ENCODE measurements at places on chromosomes 1 and 21.

DNA sequence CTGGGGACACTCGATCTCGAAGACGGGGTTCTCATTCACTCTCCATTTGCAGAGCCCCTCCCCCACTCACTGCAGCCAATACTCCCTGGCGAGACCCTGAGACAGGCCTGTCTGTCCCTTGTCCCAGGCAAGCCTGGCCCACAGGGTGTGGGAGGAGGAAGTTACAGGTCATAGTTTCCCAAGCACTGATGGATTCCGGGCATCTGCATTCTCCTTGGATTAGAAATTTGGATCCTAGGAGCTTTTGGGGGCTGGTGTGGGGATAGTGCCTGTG, 11.3 kb downstream of the WNT3A start:
- no peak for DNase-seq

DNA sequence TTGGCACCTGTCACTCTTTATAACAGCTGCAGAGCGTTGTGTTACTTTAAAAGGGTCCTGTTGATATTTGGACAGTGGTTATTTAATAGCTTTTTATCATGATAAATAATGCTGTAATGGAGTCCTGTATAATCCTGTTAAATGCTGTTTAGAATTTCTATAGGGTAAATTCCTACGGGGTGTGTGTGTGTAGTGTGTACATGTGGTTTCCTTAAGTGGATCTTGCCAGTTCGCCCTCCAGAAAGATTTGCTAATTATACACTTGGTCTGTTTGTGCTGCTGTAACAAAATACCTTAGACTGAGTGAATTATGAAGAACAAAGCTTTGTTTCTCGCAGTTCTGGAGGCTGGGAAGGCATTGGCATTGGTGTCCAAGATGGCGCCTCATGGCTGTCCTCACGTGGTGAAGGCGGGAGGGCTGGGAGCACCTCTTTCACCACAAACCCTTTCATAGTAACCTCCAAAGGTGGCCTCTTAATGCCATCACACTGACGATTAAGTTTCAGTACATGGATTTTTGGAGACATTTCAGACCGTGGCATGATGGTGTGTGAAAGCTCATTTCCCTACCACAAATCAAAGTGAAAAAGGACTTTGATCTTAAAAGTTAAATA, 11.2 kb downstream of the PRMT2 start:
- DNase-seq = no peak

- no peak for DNase-seq
Observed at GRCh38 chr1:223670458-223671159, 5.1 kb upstream of the CAPN8 start.

GRCh38 chr1:58657082-58657481, 42.8 kb downstream of the MYSM1 start:
- DNase-seq = no peak

DNA sequence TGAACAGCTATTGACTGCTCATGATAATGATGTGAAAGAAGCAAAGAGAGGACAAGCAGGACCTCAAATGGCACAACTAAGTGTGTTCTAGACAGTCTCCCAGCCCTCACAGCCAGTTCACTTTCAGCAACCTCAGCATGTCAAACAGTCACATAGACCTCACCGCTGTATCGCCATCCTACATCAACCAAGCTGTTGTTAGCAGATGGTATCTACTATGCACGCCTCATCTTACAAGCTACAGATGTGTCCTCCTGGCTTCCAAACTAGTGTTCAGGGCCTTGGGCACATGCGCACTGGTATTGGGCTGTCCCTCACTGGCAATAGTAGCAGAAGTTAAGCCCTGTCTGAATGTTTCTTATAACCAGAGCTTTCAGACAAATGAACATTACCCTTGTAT, 28.4 kb downstream of the EVI5 start:
- DNase-seq = no peak

- no peak for DNase-seq
Observed at GRCh38 chr1:93623875-93624274, 57.8 kb downstream of the BCAR3 start.

DNA sequence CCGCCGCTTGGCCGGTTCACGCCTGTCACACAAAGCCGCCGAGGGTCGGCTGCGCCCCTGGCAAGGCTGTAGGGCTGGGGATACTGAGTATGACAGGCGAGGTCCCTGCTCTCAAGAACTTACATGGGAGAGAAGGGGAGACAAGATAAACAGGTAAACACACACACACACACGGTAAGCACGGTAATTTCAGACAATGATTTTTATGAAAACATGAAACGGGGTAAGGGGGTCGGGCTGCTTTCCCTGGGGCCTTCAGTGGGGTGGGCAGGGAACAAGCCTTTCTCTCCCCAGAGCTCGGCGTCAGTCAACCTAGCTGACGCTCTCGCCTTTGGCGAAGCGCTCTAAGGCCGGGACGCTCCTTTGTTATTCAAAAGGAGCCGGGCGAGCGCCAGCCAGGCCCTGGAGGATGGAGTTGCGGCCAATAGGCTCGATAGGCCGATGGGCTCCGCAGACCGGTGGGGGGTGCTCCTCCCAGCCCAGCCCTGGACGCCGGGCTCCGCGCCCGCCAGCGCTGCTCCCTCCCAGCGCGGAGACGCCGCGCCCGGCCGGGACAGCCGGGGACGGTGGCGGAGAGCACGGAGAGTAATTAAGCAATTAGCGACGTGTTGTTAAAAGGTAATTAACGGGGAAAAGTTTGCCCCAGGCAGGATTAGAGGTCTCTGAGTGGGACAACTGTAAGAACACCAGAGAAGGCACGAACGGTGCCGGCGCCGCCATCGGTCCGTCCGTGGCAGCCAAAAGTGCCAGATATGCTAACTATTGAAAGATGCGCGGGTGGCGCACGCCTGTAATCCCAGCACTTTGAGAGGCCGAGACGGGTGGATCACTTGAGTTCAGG, 950 bp upstream of the INKA2 start:
- DNase-seq = no peak

GRCh38 chr1:169949139-169949538, 55.4 kb upstream of the SCYL3 start:
- no peak for DNase-seq

GRCh38 chr1:214946615-214947014, 135.9 kb upstream of the KCNK2 start:
- no peak for DNase-seq

- no peak for DNase-seq
Observed at GRCh38 chr1:41364442-41365319, 3.4 kb downstream of the FOXO6 start.

DNA sequence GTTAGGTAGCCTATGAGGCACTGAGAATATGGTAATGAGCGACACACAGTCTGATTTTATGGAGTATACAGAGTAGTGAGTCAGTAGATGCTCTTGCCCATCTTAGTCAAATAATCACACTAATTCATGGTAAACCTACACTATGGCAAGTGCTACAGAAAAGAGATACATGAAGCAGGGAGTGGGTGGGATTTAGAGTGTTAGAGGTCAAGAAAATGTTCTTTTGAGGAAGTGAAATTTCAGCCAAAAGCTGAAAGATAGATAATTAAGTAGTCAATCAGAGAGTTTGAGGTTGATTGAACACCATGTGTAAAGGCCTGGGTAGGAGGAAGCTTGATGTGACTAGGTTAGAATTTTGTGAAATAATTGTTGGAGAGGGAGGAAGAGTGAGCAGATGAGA, 14.7 kb downstream of the MDM4 start:
- DNase-seq = no peak

DNA sequence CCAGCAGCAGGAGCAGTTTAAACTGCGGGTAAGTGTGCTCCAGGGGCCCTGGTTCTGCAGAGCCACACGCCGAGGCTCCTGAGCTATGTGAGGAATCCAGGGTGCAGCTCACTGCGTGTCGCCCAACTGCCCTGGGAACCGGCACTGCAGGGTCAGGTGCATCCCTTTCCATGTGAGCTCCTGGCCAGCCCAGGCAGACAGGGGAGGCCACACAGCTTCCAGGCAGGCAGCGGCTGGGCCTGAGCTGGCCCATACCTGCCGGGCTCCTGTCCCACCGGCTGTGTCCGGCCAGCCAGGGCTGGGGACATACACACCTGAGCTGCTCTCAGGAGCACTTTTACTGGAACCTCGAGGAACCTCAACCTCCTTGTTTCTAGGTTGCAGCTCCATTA, 18.6 kb upstream of the COL18A1 start:
- DNase-seq = peak; percentile 7

DNA sequence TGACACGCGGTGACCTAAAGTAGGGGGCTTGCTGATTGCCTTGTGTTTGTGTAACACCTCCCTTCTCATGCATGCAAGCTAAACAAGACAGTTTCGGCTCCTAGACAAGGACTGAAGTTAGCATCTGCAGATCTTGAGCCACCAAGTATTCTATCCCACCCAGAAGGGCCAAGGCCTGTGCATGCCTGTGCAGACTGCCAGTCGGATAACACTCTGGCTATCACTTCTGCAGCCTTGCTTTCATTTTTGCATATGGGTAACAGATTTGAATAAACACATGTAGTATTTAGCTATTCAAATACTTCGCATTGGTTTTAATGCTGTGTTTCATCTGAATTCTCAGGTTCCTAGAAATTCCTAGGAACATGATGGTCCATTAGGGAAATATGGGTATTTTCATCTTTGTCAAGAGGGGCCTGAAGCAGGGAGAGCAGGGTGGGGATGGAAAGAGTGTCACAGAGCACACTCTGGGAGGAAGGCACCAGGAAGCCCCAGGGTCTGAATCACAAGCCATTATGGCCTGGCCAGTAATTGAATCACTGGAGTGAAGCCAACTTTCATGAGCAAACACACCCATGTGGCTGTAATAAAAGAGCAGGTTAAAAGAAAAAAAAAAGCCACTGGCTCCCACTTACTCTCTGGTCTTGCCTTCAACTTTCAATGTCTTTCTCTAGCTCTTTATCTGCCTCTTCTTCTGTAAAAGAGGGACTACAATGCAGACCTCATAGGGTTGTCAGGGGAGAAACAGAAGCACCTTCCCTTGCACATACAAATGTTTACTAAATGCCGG, 28.3 kb downstream of the GADD45A start:
- DNase-seq = no peak

GRCh38 chr1:109980324-109981003, 4.1 kb upstream of the AHCYL1 start:
- no peak for DNase-seq

DNA sequence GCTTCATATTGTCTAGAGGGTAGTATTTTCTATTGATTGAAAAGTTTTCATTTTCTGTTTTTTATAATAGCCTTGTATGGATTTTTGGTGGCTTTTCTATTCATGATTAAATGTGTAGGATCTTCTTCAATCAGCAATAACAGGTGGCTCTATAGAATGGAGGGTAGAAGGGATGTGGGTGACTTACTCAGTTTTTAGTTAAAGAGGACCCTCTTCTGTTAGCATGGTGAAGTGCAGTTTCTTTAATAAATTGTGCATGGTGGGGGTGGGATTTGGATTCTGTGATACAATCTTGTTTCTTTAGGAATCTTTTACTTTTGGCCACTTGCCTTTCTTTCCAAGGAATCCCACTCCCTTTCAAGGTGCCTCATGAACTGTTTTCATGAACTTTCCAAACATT, 64.7 kb downstream of the SLC35A3 start:
- no peak for DNase-seq

- no peak for DNase-seq
Observed at GRCh38 chr1:185104083-185104482, 52.7 kb downstream of the TRMT1L start.

- DNase-seq = no peak
Observed at GRCh38 chr1:55670331-55671082, 455.3 kb upstream of the USP24 start.

- DNase-seq = no peak
Observed at GRCh38 chr1:156165083-156165482, 11.7 kb downstream of the SEMA4A start.

DNA sequence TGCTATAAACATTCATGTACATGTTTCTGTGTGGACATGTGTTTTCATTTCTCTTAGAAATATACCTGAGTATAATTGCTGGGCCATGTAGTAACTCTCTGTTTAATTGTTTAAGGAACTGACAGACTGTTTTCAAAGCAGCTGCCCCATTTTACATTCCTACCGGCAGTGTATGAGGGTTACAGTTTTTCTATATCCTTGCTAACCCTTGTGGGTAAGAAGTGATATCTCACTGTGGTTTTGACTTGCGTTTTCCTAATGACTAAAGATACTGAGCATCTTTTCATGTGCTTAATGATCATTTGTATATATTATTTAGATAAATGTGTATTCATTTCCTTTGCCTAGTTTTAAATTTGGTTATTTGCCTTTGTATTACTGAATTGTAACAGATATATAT, 81.7 kb downstream of the DNM3 start:
- DNase-seq = no peak

GRCh38 chr1:55095095-55095494, 55.7 kb downstream of the PCSK9 start:
- DNase-seq = no peak

DNA sequence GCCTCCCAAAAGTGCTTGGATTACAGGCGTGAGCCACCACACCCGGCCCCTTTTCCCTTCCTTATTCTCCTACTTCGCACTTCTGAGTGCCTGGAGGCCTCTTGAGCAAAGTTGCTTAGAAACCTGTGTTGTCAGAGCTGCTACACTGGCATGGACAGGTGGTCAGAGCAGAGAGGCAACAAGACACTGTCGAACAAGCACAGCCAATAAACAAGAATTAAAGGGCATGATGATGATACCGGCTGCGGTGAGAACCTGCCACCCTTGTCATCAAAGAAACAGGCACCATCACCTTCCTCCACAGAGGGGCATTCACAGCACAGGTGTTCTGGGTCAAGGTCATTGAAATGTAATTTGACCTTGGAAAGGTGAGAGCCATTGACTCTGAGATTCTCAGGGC, 23.3 kb downstream of the STUM start:
- no peak for DNase-seq

GRCh38 chr1:36284517-36284916, 21.7 kb upstream of the SH3D21 start:
- no peak for DNase-seq

DNA sequence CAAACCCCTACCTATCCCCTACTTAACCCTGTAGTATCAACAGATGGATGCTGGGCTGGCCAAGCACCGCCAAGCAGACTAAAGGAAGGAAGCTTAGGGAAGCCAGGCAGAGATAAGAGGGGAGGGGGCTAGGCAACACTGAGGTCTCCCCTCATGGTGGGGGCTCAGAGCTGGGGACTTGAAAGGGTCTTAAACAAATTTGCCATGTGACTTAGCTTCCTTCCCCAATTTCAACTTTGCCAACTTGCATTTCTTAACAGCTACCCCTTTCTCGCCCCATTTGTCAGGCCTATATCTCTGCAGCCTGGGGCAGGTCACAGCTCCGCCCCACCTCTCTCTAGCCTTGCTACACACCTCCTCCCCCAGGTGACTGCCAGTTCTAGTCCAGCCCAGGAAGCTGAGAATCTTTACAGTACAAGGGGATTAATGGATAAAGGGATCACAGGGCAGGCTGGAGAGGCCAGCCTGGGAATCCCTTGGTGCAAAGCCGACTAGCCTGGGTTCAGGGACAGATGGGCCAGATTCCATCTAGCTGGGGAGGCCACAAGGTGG, 3.4 kb downstream of the KIF21B start:
- no peak for DNase-seq

- DNase-seq = no peak
Observed at GRCh38 chr1:200894712-200895442, at the start of gene INAVA. Gene INAVA (plus strand): TSS chr1:200894900. CDS start chr1:200898401, 3,501 bp downstream.

GRCh38 chr1:186768906-186769305, 59.8 kb upstream of the PLA2G4A start:
- no peak for DNase-seq
